ENCODE measurements at places on chromosomes 2 and 18.

GRCh38 chr18:59799383-59800015 is 100.3 kb upstream of the PMAIP1 start:
- no peak for DNase-seq

DNA sequence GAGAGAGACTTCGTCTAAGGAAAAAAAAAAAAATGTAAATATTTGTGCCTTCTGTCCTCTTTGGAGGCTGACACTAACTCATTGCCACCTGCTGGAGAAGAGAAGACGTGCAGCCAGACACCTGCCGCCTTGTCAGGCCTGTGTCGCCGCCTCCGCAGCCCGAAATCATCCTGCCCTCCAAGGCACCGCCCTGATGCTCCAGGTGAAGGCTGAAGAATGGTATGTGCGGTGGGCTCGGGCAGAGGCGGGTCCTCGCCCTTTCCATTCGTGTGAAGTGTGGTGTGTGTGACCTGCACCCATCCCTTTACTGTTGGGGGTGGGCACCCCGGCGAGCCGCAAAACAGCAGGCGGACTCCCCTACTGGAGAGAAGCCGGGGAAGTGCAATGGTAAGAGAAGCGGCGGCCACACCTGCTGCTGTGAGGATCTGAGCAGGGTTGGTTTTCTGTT is 60.4 kb downstream of the FAM161A start:
- peak; percentile 11 for DNase-seq

DNA sequence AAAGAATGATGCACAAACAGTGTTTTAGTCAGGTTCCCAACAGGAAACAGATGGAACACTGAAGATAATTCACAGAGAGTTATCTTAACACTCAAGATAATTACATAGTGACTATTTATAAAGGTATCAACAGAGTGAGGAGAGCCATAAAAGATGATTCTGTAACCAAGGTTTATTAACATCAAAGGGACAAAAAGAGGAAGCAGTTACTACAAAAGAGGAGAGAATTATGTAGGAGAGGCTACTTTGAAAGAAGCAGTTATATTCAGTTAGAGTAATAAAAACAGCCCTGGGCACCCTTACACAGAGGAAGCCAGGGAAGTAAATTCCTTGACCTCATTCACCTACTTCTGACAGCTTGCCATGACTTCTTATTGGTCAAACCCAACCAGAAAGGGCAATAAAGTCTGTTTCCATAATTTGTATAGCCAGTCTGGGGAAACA is 326.5 kb upstream of the SLC39A10 start:
- DNase-seq: no peak

GRCh38 chr2:80247339-80247738 is 57.2 kb downstream of the LRRTM1 start:
- no peak for DNase-seq

DNA sequence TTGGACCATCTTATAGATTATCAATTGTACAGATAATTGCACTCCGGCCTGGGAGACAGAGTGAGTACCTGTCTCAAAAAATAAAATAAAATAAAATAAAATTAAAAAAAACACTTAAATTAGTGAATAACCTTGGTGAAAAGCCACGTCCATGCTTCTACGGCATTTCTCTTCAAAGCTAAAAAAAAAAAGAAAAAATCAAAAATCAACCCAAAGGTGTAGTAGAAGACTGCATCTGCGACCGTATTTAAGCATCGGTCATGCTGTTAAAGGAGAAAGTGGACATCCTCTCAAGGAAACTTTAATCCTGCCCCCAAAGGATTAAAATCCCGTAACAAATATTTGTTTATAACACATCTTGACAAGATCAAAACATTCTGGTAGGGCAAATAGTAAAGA is 350 bp upstream of the RNF138 start:
- no peak for DNase-seq

DNA sequence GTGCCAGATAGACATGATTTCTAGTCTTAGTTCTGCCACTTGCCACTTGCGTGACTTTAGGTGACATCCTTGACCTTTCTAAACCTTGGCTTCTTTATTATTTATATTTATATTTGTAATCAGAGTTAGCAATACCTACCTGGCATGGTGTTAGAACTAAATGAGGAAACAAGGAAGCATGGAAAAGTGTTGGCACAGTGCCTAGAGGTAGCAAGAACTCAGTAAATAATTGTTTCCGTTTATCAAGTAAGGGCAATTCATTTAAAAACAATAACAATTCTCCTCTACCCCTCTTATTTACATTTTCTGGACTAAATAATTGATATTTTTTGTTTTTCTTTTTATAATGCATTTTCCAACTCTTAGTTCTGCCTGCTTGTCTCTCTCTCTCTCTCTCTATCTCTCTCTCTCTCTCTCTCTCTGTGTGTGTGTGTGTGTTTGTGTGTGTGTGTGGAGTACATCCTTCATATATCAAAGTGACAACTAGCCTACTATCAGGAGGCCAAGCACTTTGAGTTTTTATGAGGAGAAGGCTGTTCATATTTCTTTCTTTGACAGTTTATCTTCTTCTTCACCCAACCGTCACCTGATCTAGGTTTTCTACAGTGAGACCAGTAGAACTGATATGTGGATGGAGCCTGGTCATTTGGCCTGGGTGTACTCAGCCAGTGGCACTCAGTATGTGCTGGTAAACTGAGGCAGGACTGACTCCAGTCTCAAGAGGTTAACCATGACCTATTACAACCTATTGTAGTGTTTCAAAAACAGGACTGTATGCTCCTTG is 134.5 kb downstream of the LRRTM1 start:
- no peak for DNase-seq

DNA sequence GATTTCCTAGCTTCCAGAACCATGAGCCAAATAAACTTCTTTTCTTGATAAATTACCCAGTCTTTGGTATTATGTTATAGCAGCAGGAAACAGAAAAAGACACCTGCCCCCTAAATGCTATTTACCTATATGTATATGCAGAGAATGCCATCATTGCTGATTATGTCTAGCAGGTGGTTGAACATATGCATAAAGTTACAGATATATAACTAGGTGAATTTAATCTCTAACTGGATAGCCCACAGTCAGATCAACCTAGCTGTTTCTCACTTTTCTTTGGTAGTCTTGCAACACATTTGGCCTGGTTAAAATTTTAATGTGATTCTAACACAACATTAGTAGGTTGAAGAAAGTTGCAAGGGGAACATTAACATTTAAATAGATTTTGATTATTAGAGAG is 7.1 kb upstream of the CERS6 start:
- DNase-seq: no peak

DNA sequence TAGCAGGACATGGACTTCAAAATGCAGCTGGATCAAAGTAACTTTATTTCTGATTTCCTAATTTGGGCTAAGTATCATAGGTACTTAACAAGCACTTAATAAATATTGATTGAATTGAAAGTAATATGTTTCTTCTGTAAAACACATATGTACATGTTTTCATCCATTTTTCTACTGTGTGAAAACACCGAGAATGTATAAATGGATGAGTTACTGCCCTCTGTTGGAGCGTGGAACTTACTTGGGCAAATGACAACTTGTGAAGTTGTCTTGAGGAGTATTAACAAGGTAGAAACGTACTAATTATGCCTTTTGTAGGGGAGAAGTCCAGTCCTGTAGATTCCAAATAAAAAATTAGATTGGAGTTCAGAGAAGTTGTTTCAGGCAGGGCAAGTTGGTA is 87.2 kb downstream of the PHLPP1 start:
- DNase-seq: no peak

DNA sequence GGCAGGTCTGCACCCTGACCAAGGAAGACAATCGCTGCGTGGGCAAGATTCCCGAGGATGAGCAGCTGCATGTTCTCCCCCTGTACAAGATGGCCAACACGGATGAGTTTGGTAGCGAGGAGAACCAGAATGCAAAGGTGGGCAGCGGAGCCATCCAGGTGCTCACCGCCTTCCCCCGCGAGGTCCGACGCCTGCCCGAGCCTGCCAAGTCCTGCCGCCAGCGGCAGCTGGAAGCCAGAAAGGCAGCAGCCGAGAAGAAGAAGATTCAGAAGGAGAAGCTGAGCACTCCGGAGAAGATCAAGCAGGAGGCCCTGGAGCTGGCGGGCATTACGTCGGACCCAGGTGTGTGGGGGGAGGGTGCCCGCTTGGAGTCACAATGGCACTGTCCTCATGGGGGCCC is 48.4 kb downstream of the BOLA3 start:
- DNase-seq: no peak

- no peak for DNase-seq
Observed at GRCh38 chr2:151299920-151300539, 10.6 kb upstream of the NMI start.

- no peak for DNase-seq
Observed at GRCh38 chr2:41736586-41736985, 311.2 kb upstream of the PKDCC start.

DNA sequence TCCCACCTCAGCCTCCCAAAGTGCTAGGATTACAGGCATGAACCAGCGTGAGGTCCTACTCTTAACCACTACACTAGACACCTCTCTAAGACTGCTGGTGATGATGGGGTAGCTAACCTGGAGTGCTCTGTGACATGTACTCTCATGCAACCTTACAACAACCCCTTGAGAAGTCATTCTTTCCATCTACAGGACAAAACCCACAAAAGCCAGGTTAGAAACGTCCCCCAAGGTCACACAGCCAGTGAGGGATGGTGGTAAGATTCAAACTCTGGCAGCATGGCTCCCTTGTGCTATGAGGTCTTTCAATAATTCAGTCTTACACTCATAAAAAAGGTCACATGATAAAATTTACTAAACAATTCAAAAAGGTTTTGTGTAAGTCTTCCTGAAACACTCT is 94.8 kb upstream of the SERTAD2 start:
- DNase-seq: no peak

DNA sequence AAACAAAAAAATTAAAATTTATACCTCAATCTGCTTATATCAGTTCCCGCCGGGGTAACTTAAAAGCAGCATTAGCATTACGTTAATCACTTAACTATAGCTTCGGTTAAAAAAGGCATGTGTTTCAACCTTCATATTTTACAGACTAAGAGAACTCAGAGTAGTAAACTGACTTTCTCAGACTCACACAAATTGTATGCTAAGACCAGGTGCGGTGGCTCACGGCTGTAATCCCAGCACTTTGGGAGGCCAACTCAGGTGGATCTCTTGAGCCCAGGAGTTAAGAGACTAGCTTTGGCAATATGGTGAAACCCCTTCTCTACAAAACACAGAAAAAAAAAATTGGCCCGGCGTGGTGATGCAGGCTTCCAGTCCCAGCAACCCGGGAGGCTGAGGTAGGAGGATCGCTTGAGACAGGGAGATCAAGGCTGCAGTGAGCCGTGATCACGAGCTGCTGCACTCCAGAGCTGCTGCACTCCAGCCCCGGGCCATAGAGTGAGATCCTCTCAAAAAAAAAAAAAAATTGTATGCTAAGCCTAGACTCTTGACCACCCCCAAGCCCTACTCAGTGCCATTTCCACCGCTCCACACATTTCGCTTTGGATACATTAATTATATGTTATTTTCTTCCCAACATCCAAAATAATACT is 2.4 kb downstream of the HNRNPLL start:
- DNase-seq: no peak

GRCh38 chr18:41917181-41917580 is 37.9 kb upstream of the PIK3C3 start:
- DNase-seq: no peak

GRCh38 chr2:38038682-38039081 is 37.3 kb downstream of the CYP1B1 start:
- no peak for DNase-seq

GRCh38 chr18:39057423-39058064 is 1491.9 kb upstream of the CELF4 start:
- DNase-seq: no peak
